Stimulated activated CD4-positive, alpha-beta T cell treated with anti-CD3 and anti-CD28 coated beads, Interleukin-1b, Interleukin-23, amount 100 ng/mL, for 4 hours (primary cell): ENCODE measurements at places on chromosomes 12 and 14.

- DNase-seq = no peak
These were observed 16.2 kb downstream of the SLC25A29 start for GRCh38 chr14:100289916-100290606.

DNA sequence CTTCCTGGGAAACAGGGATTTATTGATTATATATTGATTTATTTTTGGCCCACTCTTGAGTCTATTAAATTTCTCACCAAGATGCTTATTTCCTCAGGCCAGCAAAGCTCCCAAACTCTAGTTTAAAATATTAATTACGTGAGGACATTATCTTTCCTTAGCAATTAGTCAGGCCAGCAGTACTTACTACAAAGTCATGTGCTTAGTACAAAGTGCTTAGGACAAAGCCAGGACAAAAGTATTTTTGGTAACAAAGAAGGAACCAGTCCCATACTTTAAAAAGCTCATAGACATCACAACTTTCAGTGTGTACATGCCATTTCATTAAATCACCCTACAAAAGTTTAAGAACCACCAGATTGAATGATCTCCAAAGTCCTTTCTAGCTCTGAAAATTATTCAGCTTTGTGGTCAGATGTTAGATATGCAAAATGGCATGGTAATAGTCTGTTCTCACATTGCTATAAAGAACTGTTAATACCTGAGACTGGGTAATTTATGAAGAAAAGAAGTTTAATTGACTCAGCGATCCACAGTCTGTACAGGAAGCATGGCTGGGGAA lies 94.7 kb upstream of the PWP1 start:
- no peak for DNase-seq

- DNase-seq = no peak
These were observed 73.8 kb upstream of the ANKS1B start for GRCh38 chr12:100058482-100059029.

GRCh38 chr14:53955671-53956426 lies 776 bp downstream of the BMP4 start:
- DNase-seq = no peak

GRCh38 chr12:46628176-46628575 lies 197.6 kb downstream of the SLC38A4 start:
- DNase-seq = no peak

- DNase-seq = no peak
These were observed 90.7 kb downstream of the ITPK1 start for GRCh38 chr14:93025055-93025454.

DNA sequence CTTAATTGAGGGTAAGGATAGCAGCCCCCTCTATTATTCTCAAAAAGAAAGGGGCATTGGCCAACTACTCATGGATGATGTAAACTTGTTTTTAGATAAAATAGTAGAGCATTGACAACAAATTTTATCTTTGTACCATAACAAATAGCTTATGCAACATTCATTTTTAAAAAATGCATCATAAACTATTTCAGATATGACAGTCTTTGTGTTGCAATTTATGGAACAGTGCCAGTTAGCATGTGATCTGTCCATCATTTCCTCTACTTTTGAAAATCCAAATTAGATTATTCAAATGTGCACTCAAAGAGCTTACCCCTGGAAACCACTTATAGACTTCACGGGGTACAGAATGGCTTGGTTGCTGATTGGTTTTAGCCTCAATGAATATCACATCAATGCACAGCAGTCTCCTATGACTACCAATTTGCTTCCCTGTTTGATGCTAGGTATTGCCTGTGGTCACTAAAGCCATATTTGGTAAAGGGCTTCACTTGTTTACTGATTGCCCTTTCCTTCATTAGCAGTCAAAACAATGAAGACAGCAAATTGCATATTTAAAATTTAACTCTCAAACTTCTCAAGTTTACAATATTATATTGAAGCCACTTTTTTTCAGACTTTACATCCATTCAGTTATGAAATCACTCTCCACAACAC lies 274.9 kb upstream of the MGAT4C start:
- no peak for DNase-seq

DNA sequence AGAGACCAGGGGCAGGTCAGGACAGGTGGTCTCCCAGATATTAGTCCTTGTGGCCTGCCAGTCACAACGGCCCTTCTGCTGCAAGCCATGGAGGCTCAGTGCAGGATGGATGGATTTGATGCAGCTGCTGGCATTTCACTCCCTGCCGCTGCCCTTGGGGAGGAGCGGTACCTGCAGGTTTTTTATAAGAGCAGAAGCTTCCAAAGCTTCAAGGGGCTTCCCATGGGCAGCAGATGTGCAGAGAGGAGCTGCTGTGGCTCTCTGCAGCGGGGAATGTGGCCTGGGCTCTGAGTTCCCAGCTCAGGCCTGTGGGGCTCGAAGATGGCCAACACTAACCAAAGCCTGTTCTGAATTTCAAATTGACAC lies 379.3 kb downstream of the DPF3 start:
- no peak for DNase-seq

DNA sequence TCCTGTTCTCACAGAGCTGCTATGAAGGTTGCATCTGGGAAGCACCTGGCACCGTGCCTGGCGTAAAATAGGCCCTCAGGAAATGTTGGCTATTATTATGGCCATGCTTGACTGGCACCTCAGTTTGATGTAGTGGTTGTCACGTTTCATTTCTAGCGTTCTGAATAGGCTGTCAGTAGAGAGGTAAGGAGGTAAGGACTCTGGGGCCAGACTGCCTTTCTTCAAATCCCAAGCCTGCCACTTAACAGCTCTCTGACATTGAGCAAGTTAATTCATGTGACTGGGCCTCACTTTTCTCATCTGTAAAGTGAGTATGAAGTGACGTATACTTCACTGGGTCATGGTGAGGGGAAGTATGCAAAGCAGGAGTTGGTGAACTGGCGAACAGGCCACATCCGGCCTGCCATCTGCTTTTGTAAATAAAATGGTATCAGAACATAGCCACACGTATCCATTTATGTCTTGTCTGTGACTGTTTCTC lies 196.2 kb downstream of the CACNA1C start:
- no peak for DNase-seq

DNA sequence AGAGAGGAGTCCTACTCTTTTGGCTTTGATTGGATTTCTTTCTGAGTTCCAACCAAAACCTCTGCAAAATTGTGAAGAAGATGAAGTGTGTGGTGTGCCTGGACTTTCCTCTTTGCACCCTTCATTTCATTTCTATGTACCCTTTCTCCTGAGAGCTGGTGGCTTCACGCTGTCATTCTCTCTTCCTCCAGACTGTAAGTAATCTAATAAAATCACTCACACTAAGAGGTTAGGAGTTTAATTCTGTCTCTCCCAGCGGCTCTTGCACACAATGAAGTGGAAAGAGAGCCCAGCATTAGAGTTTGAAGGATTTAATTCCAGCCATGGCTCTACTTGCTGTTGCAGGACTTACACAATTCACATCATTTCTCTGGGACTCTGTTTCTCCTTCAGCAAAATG lies 37.8 kb upstream of the CRADD start:
- no peak for DNase-seq

- no peak for DNase-seq
These were observed 24.0 kb downstream of the FKBP11 start for GRCh38 chr12:48901278-48901677.

DNA sequence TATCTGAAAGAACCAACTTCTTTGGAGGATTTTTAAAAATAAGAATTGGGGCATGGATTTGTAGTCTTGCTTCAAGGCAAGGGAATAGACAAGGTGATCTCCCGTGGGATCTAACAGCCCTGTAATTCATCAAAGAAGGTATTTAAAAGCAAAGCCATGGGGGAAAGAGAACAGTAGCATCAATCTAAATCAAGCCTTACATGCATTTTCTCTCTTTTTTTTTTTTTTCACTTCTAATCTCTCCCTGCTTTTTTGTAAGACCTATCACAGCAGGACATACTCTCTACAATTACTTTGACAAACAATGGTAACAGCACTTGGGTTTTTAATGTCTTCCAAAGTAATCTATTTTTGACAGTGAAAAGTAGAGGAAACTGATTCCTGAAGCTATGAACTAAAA lies 367.9 kb downstream of the PAWR start:
- DNase-seq = no peak

DNA sequence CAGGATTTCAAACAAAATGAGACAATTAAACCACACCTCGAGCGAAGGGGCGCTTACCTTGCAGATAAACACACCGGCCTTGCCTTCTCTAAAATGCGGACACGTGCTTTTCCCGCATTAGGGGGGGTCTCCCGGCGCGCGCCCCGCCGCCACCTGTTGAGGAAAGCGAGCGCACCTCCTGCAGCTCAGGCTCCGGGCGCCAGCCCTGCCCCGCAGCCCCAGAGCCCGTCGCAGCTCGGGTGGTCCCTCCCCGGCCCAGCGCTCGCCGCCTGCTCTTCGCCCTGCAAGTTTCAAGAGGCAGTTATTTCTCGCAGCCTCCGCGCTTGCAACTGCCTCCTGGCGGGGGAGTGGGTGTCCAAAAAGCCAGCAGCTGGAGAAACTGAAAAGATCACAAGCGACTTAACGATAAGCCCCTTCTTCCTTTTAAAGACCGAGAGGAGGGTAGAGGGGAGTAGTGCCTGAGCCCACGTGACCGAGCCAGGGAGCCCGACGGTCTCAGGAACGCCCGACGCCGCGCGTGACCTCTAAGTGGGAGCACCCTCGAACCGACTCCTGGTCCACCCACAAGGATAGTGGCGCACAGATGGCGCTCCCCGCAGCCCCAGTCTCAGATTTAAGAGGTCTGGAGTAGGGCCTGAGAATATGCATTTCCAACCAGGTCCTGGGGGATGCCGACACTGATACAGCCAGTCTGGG lies at the start of gene ESR2:
ESR2 (minus strand) TSS at position 396 of the 696 bp plus-strand sequence. CDS start 11,386 bp downstream, outside the sequence.
- no peak for DNase-seq

- DNase-seq = no peak
These were observed 675.5 kb upstream of the MGAT4C start for GRCh38 chr12:86931714-86932113.

DNA sequence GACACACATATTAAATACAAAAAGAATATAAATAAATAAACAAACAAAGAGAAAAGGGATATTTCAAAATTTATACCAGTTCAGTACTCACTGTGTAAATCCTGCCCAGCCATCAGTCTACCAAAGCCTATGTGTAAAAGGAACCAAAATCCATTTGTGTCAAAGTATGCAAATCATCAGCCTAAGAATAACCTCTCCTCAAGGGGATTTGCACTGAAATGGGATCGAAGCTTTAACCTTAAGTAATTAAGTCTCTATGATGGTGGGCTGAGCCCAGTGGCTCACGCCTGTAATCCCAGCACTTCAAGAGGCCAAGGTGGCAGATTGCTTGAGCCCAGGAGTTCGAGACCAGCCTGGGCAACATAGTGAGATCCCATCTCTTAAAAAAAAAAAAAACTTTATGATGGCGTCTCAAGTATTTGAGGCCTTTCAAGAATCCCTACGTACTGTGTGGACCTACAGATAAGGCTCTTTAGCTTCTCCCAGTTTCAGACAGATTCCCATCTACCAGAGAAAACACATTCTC lies 57.8 kb upstream of the METAP2 start:
- no peak for DNase-seq

DNA sequence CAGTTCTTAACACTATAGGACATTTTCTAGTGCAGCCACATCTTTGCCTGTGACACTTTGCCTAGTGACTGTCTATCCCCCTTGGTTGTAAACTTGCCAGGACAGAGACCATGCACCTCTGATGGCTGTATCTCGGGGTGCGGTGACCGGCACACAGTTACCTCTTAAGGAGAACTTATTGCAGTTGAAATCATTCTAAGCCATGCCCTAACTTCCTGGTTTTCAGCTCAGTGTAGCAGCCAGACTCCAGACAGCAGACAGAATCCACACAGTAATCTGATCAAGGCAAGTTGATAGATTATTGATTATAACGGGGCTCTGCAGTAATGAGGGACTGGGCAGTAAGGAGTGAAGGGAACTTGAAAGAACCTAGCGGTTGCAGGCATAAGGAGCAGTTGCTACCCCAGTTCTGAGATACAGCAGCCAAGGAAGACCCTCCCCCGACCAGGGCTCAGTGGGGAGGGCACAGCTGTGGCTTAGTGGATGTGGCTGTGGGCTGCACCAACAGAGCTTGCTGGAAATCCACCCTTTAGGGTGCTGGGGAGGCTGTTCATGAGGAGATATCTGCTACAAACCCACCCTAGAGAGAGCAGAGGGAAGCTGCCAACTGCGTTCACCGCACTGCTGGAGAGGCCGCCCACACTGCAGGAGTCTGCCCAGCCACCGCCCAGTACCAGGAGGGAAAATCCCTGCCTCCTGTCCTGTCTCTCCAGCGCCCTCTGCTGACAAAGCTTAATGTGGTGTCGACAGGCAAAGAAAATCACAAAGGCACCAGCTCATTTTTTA lies 58.2 kb upstream of the BEGAIN start:
- DNase-seq = peak; percentile 81

DNA sequence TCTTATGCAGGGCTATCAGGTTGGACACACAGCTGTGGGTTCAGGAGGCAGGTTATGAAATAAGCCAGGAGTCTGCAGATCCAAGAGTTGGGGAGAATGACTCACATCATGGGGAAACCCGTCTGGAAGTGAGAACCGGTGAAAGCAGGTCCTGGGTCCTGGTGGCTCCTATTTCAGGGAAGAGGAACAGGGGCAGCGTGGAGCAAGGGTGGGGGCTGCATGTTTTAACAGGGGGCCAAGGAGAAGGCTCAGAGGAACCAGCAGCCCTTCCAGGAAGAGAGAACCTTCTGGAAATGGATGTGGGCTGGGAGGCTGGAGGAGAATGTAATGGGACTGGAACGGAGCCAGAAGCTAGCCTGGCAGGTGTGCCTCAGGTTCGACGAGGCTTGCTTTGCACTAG lies 7.8 kb upstream of the KRT74 start:
- no peak for DNase-seq

- DNase-seq = no peak
These were observed 22.1 kb downstream of the SLC6A13 start for GRCh38 chr12:240566-240965.

DNA sequence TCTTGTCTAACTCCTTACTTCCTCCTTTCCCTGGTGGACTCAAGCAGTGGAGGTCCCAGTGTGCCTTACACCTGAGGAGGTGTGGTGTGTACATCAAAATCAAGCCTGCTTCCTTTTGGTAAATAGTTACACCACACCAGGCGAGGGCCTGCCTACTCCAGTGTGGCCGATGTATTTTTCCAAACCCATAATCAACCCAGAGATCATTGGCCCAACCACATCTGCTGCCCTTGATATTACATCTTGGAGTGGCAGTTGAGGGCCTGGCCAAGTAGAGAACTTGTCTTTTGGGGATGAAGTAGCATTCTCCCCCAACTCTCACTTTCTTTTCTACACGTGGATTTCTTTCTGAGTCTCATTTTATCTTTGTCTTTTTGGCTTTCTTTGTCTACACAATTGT lies 187.4 kb downstream of the EFCAB11 start:
- DNase-seq = no peak

- no peak for DNase-seq
These were observed 27.3 kb upstream of the ITPK1 start for GRCh38 chr14:93142854-93143652.
